KBM-7 (cell line): ENCODE measurements at places on chromosomes 5 and 9.

DNA sequence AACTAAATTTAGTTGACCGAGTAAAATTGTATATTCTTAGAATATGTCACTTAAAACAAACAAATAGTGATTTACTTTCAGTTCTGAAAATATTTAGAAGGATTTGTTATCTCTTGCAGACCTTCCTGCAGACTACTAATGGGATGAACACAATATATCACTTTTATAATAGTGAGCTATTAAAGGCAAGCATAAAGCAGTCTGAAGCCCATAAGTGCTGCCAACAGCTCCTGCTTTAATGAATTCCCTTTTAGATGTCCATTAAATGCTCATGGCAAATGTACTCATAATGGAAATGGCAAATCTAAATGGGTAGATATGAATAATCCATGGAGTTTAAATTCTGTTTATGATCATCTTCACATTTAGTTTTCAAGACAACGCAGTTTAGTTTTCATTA is 170.2 kb downstream of the RANBP17 start:
- DNase-seq: no peak

DNA sequence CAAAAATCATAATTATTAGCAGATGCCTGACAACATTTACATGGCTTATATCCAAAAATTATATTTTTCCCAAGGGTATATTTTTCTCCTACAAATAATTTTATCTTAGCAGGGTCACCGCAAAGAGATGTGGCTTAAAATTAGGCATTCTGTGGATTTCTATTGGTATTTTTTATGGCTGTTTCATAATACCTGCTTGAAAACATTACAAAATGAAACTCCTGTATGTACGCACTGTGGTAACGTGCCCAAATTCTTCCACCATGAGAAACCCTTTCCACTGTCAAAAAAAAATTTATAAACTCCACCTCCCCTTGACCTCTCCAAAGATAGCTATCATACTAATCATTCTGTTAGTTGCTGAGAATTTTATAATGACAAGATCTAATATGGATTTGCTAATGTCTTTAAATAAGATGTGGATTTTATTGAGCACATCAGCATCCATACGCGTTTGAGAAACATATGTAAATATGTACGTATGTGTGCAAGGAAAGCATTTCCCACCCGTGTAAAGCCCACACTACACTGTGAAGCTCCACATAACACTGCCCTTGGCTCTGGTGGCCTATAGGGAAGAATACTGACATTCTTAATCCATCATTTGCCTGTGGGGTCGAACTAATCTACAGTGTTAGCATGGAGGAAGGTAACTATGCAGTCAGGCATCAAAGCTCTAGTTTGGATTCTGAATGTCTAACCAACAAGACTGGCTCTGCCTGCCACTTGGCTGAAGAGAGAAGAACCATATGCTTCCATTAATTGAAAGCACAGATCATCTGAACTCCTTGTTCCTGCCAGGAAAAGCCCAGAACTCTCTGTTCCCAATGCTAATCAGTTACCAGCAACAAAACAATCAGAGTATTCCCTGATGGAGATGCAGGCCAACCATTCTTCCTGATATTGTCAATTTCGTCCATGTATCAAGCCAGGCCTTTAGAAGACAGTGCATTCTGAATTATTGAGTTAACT is 244.7 kb downstream of the SPOCK1 start:
- DNase-seq: no peak

DNA sequence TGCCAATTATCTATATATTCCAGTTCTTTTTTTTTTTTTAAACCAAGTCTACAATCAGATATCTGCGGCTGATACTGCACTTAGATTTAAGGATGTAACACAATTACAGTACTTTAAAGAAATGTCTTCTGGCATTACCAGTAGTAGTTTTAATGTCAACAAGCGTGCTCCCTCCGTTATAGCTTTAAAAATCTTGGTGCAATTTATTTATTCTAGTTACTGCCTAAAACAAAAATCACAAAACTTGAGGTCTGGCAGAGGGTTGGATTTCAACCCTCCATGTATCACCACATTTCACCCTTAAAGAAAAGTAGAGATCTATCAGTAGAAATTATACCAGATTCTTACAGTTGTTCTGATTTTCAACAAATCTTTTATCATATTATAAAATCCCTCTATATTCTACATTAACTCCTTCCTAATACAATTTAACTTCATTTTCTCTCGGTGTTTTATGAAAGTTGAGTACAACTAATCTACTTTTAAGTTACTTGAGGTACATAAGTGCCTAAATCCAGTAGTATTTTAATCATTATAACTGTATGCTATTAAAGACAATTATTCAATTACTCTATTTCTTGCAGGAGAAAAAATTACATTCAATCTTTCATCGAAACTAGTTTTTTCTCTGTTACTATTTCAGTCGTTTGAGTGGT is 2.0 kb upstream of the RICTOR start:
- peak; percentile 8 for DNase-seq

DNA sequence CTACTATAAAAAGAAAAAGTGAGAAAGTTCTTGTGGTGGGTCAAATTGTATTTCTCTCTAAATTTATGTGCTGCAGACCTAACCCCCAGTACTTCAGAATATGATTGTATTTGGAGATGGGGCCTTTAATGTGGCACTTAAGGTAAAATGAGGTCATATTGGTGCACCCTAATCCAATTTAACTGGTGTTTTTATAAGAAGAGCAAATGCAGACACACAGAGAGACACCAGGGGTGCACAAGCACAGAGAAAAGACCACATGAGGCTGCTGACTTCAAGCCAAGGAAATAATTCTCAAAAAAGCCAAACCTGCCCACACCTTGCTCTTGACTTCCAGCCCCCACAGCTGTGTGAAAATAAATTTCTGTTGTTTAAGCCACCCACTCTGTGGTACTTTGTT is 80.2 kb upstream of the HTR4 start:
- no peak for DNase-seq

DNA sequence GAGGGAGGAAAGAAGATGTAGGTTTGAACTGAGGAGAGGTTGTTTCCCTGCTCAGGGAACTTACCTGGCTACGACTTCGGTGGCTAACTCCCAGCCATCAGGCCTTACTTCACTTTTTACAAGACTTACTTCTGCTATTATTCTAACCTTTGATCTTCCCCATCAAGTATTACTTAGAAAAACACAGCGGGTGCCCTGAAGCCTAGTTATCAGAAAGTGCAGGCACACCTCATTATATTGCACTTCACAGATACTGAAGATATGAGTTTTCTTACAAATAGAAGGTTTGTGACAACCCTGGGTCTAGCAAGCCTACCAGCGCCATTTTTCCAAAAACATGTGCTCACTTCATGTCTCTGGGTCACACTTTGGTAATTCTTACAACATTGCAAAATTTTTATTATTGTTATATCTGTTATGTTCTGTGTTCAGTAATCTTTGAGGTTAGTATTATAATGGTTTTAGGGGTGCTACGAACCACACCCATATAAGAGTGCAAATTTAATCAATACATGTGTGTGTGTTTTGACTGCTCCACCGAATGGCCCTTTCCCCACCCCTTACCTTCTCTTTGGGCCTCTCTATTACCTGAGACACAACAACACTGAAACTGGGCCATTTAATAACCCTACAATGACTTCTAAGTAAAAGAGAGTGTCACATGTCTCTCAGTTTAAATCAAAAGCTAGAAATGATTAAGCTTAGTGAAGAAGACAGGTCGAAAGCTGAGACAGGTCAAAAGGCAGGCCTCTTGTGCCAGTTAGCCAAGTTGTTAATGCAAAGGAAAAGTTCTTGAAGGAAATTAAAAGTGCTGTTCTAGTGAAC is 2102.7 kb upstream of the WWC1 start:
- no peak for DNase-seq

DNA sequence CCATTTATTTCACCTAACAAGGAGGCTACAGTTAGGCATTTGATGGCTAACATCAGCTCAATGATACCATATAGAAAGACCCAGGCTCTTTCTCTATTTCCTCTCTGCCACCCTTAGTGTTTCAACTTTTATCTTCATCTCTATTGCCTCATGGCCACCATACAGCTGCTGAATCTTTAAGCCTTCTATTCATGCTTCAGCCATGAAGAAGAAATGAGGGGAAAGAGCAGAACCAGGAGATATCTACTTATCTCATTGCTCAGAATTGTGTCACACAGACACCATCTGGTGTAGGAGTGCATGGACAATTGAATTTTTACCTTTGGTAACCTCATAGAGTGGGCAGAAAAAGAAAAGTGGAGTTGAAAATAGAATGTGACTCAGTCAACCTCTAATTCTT is 6.7 kb downstream of the GAPT start:
- DNase-seq: no peak

DNA sequence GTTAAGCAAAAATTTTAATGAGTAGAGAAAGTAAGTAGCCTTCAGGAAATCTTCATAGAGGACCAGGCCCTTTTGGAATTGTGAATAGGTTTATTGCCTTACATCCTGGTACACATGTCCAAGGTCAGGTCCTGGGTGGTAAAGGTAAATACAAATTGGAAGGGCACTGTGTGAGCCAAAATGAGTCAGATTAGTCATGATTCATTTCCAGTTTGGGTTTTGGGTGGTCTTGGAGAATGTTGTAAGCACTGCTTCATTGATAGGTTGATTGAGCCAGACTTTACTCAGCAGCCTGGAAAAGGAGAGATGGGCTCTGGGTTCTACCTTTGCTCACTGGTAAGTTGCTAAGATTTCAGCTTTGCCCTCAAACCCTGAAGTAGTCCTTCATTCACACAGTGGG is 82.5 kb upstream of the ZNF169 start:
- no peak for DNase-seq

DNA sequence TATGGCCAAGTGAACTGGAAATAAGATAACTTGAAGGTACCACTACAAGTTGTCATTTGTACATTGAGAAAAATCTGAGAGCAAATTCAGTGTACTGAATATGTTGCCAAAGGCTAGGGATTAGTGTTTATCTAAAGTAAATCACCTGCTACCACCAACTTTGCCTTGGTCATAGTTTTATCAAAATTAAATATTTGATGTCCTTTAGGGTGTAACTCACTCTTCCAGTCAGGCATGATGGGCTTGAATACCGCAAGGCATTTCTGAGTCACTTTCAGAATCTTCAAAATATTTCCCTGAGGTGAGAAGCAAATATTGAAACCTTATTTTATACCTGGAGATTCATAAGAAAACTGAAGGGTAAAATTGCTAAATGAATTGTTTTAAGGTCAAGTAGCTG is 1338.6 kb upstream of the ACO1 start:
- no peak for DNase-seq

- DNase-seq: no peak
Measured at GRCh38 chr5:16780325-16780724, 155.8 kb downstream of the MYO10 start.

DNA sequence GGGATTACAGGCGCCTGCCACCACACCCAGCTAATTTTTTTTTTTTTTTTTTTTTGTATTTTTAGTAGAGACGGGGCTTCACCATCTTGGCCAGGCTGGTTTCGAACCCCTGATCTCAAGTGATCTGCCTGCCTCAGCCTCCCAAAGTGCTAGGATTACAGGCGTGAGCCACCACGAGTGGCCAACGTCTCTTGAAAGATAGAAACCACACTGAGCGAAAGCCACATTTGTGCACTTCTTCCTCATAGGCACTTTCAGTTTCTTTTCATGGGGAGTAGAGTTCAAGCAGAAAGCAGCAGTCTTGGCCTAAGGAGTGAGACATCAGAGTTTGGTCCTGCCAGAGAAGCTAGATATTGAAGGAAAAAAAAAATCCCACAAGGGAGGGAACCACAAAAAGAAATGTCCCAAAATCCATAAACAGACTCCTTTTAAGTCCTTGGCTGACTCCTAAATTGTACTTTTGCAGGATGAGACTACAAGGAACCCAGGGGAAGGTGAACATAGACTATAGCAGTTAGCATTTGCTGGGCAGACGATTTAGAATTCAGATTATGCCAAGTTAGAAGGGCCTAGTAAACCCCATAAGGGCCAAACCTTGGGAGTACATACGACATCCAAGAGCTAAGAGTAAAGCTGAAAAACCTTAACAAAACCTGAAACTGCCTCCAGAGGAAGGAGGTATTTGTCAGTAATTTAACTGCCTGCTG is 43.9 kb upstream of the GLIPR2 start:
- no peak for DNase-seq

GRCh38 chr5:159971931-159972461 is 36.9 kb upstream of the TTC1 start:
- DNase-seq: no peak

GRCh38 chr5:40570408-40571129 is 109.1 kb upstream of the PTGER4 start:
- no peak for DNase-seq

DNA sequence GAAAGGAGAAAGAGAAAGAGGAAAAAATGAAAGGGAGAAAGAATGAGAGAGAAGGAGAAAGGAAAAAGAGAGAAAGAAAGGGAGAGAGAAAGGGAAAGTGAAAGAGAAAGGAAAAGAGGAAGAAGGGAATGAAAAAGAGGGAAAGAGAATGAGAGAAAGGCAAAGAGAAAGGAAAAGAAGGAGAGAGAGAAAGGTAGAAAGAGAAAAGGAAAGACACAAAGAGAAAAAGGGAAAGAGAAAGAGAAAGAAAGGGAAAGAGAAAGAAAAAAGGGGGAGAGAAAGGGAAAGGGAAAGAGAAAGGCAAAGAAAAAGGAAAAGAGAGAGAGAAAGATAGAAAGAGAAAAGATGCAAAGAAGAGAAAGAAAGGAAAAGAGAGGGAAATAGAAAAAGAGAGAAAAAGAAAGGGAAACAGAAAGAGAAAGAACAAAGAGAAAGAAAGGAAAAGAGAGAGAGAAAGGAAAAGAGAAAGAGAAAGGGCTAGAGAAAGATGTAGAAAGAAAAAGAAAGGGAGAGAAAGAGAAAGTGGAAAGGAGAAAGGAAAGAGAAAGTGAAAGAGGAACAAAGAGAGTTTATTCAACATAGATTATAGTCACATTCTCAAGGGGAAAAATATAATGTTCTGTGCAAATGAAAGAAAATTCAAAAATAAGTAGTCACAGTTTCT is 165.2 kb downstream of the TMEM38B start:
- no peak for DNase-seq

GRCh38 chr9:73741316-73741715 is 589.7 kb downstream of the ANXA1 start:
- no peak for DNase-seq

- DNase-seq: peak; percentile 82
Measured at GRCh38 chr5:122078116-122079110, at the start of gene LOX. Gene LOX (minus strand): TSS chr5:122078259. CDS start chr5:122077985, 274 bp downstream.
